ENCODE measurements at places on chromosomes 4 and X. TPM values are rescaled to one million over a fixed set of nuclear protein-coding genes. Genes with fewer than 3 reads are reported as not detected.

- H3K4me3 ChIP-seq: peak overlapping the region; percentile 41
- H3K27ac ChIP-seq: no peak overlapping the region
- DNase-seq: no peak
- H3K27me3 ChIP-seq: no peaks in the 10 kb centered on the region
- no peaks in the 10 kb centered on the region for H3K36me3 ChIP-seq
These were observed 7.8 kb upstream of the AKAP14 start for GRCh38 chrX:119887721-119888425.

TNMD gene
- total RNA-seq: not detected

DNA sequence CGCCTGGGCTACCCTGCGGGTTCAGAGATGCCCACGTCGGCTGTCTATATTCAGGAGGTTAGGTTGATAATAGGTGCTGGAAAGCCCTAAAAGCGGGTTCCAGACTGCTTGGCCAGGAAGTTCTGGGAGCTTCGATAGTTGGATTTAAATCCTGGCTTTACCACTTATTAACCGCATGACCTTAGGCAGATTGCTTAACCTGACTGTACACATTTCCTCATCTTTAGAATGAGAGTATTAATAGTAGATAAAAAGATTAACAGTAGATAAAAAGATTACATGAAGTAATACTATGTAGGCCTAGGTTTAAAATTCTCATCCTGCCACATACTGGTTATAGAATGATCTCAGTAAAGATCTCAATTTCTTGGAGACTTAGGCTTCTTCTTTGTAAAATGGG is 75.0 kb upstream of the ESX1 start:
- H3K4me1 ChIP-seq: no peaks in the 10 kb centered on the region
- no peaks in the 10 kb centered on the region for H3K36me3 ChIP-seq
- no peak for DNase-seq
- no peak overlapping the region for H3K27ac ChIP-seq
- H3K4me3 ChIP-seq: no peak overlapping the region
- peaks cover 1% of the 10 kb centered on the region for H3K27me3 ChIP-seq

DNA sequence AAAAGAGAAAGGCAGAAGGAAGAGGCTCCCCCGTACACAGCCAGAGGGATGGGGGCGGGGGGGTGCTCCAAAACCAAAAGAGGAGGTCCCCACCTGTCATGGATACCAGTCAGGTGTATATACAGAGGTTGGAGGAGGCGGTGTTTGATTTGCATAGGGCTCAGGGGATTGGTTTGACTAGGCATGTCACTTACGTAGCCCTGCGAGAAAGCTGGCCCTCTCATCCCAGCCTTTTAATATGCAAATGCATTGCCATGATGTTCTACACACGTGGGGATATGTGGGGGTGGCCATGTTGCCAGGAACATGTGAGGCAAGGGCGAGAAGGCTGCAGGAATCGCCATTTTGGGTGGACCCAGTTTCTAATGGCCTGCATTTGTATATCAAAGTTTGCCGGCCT is 38.6 kb downstream of the TMEM150C start:
- H3K27ac ChIP-seq: no peak overlapping the region
- H3K4me3 ChIP-seq: no peak overlapping the region
- no peak for DNase-seq
- H3K27me3 ChIP-seq: no peaks in the 10 kb centered on the region
- no peaks in the 10 kb centered on the region for H3K36me3 ChIP-seq

DNA sequence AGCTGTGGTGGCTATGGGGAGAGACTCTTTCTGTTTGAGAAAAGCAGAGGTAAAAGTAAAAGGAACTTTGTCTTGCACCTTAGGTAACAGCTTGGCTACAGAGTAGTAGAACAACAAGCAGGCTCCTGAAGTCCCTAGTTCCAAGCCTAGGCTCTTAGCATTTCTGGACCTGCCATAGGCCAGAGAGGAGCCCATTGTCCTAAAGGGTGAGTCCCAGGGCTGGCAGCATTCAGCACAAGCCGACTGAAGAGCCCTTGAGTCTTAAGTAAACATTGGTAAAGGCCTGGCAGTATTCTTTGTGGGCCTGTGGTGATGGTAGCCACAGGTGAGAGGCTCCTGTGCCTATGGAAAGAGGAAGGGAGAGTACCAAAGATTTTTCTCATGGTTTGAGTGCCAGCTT is 38.2 kb downstream of the CSN3 start:
- no peaks in the 10 kb centered on the region for H3K36me3 ChIP-seq
- no peak overlapping the region for H3K27ac ChIP-seq
- no peak for DNase-seq
- no peaks in the 10 kb centered on the region for H3K27me3 ChIP-seq

STPG2 gene
- total RNA-seq: 0.13 TPM

POU4F2 gene
- total RNA-seq: not detected

DNA sequence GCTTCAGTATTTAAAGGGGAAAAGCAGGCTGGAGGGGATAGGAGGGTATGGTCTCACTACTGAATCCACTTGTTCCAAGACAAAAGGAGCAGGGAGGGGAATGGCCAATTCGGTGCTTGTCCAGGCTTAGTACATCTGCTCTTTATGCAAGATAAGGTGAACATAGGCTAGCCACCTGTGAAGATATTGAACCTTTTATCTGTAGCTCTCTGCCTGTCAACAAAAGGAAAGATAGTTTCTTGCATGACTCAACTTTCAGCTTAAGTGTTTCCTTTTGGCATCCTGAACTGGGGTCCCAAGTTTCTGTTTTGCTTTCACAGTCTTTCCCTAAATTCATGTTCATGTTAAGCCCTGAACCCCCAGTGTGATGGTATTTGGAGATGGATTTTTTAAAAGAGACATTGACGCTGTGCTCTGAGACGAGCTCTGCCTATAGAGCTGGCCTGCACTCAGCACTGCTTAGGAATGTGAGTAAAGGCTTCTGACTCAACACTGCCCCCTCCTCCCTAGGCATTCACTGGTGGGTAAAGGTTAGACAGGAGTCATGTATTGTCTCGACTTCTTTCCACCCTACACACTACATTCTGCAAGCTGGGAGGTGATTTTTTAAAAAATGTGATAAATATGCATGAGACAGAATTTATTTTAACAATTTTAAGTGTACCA is 28.2 kb downstream of the FAM149A start:
- H3K27ac ChIP-seq: no peak overlapping the region
- no peaks in the 10 kb centered on the region for H3K27me3 ChIP-seq
- no peak for DNase-seq
- H3K4me3 ChIP-seq: no peak overlapping the region

AKAP14 gene
- total RNA-seq: not detected

DNA sequence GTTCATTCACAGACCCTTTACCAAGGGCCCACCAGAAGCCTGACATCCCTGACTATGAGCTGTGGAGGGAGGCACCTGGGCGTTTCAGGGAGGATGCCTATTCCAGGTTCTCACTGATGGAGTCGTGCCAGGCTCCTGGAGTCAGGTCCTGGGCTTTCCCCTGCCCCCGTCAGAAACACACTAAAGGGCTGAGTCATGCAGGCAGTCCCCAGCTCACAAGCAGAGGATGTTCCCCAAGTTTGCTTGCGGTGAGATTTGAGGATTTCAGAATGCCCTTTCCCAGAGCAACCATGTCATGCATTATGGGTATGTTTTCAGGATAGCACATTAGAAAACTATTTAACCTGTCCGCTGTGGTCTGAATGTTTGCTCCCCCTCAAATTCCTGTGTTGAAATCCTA is 45.2 kb downstream of the FHDC1 start:
- no peaks in the 10 kb centered on the region for H3K4me1 ChIP-seq
- no peak overlapping the region for H3K27ac ChIP-seq
- H3K36me3 ChIP-seq: no peaks in the 10 kb centered on the region
- no peak overlapping the region for H3K4me3 ChIP-seq

ERCC6L gene
- 8.0 TPM for total RNA-seq

RHOH gene
- 65.7 TPM for total RNA-seq

DNA sequence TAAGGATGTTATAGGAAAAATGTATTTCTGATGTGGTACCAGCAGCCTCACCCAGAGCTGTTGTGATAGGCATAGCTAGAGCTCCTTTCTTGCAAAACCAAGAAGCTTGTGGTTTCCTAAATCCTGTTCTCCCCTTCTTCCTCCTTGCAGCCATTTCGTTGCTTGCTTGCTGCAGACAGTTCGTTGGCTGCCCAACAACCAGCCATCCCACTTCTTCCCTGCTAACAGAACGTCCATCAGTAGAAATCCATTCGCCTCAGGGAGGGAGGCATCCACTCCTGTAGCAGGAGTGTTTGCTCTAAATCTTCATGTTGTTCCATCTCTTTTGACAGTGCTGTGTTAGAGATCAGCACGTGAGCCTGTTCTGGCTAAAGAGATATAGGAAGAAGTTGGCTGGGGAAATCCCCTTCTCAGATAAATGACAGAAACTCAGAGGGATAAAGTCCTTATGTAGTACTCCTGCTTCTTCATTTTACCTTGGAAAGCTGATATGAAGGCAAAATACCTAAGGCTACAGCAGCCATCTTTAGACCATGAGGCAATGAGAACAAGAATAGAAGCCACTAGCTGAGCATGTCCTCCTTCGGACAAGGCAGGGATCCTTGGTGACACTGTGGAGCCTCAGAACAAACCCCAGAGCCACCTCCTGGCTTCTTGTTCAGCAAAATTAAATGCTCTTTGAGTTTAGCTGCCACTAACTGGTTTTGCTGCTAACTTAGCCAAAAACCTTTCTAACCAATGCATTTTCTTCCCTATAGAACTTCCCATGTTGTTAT is 68.4 kb upstream of the RELL1 start:
- no peak overlapping the region for H3K27ac ChIP-seq
- no peak for DNase-seq
- peaks cover 6% of the 10 kb centered on the region for H3K4me1 ChIP-seq
- H3K27me3 ChIP-seq: no peaks in the 10 kb centered on the region
- no peaks in the 10 kb centered on the region for H3K36me3 ChIP-seq

DNA sequence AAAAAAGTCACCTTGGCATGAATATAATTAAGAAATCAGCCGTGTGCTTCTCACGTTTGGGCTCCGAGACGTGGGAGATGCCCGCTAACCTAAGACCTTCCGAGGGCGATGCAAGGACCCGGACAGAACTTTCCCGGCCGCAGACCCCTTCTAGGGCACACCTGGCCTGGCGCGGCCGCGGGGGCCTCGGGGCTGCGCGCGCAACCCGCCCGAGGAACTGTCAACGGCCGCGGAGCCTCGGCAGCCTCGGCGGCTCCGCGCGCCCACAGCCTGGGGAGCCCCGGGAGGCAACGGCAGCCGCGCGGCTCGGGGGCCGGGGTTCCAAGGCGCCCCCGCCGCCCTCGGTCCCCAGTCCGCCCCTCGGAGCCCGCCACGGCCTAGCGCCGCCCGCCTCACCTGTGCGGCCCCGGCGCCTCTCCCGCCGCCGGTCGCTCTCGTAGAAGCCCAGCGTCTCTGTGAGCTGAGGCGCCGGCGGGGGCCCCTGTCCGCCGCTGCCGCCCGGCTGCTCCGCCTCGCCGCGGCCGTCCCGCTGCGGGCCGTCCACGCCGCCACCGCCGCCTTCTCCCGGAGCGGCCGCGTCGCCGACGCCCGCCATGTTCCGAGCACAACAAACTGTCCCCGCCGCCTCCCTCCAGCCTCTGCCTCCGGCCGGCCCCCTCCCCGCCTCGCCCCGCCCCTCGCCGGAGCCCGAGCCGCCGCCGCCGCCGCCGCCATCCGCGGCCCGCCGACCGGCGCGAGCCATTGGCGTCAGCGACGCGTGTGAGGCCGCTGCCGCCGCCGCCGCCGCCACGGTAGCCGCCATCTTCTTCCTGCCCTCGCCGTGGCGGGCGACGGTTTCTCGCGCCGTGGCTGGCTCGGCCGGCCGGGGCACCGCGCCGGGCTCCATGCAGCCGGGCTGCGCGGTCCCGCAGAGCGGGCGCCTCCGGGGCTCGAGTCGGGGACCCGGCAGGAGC is at the start of gene TAPT1:
TSS of gene TAPT1 (minus strand) at position 609 of the 953 bp plus-strand sequence. CDS start at position 595, 14 bp downstream.
- peaks cover 4% of the 10 kb centered on the region for H3K4me1 ChIP-seq
- peak within 1 kb of the TSS; percentile 76 for H3K27ac ChIP-seq
- H3K4me3 ChIP-seq: peak within 1 kb of the TSS; percentile 85
- H3K27me3 ChIP-seq: no peaks in the 10 kb centered on the region

CFAP299 gene
- not detected for total RNA-seq

CXCL11 gene
- total RNA-seq: not detected

CENPVL3 gene
- not detected for total RNA-seq

- H3K27ac ChIP-seq: peak overlapping the region; percentile 38
- no peak for DNase-seq
- H3K36me3 ChIP-seq: no peaks in the 10 kb centered on the region
- H3K4me3 ChIP-seq: peak overlapping the region; percentile 72
- H3K4me1 ChIP-seq: no peaks in the 10 kb centered on the region
These were observed 464 bp downstream of the RAP1GDS1 start for GRCh38 chr4:98261405-98262291.

TBC1D8B gene
- 2.0 TPM for total RNA-seq

TEX13C gene
- not detected for total RNA-seq

PDZD4 gene
- total RNA-seq: 0.15 TPM

GRCh38 chrX:66013194-66013816 is 26.6 kb downstream of the VSIG4 start:
- DNase-seq: no peak
- no peaks in the 10 kb centered on the region for H3K27me3 ChIP-seq
- H3K36me3 ChIP-seq: no peaks in the 10 kb centered on the region
- H3K4me1 ChIP-seq: peaks cover 58% of the 10 kb centered on the region
- peak overlapping the region; percentile 87 for H3K27ac ChIP-seq
- no peak overlapping the region for H3K4me3 ChIP-seq

- no peaks in the 10 kb centered on the region for H3K27me3 ChIP-seq
- H3K36me3 ChIP-seq: no peaks in the 10 kb centered on the region
- no peak overlapping the region for H3K4me3 ChIP-seq
- DNase-seq: no peak
- H3K4me1 ChIP-seq: no peaks in the 10 kb centered on the region
These were observed 174.4 kb downstream of the GRIA3 start for GRCh38 chrX:123358457-123358856.

GRCh38 chr4:100949350-100949935 is 397.9 kb downstream of the PPP3CA start:
- H3K36me3 ChIP-seq: no peaks in the 10 kb centered on the region
- H3K4me3 ChIP-seq: no peak overlapping the region
- H3K27ac ChIP-seq: no peak overlapping the region
- DNase-seq: no peak
- no peaks in the 10 kb centered on the region for H3K4me1 ChIP-seq

IL3RA gene
- 21.1 TPM for total RNA-seq

CXCL6 gene
- total RNA-seq: not detected

DNA sequence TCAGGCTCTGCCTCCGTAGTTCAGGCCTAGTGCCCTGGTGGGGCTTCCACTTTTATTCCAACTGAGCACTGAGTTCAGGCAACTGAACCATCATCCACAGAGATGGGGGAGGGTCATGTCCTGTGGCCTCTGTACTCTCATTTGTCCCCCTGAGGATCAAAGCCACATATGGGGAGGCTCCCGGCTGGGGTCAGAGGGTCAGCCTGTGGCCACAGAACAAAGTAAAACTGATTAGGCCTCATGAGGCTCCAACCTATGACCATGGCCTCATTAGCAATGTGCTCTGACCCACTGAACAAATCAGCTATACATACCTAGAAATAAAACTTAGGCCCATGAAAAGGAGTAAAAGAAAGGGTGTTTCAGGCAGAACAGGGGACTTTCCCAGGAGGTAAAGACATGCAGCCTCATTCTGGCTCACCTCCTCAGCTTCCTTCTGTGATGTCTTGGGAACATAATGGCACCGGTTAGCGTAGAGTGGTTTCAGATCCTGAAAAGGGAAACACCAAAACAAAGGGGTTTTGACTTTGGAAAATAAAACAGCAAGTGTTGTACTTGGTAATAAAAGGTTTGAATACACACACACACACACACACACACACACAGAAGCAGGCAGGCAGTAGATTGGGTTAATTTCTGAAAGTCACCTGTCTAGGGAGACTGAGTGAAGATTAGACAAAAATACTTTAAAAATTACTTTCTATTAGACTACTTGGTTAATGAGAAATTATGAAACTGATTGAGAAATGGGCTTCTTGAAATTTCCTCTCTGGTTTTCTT is 24.3 kb downstream of the TMEM255A start:
- H3K4me3 ChIP-seq: no peak overlapping the region
- H3K36me3 ChIP-seq: no peaks in the 10 kb centered on the region
- H3K27ac ChIP-seq: peak overlapping the region; percentile 76
- H3K27me3 ChIP-seq: no peaks in the 10 kb centered on the region

ADAMTS3 gene
- total RNA-seq: not detected

NAP1L2 gene
- total RNA-seq: 3.9 TPM

GC gene
- total RNA-seq: 1.2 TPM

Measured in GM12878 (cell line).